ENCODE measurements at places on chromosomes 4 and X.
A peak's percentile ranks its signal among the peaks of the same experiment; 100 is the strongest.

- DNase-seq: no peak
These were observed 43.4 kb downstream of the ADRA2C start for GRCh38 chr4:3809451-3810110.

DNA sequence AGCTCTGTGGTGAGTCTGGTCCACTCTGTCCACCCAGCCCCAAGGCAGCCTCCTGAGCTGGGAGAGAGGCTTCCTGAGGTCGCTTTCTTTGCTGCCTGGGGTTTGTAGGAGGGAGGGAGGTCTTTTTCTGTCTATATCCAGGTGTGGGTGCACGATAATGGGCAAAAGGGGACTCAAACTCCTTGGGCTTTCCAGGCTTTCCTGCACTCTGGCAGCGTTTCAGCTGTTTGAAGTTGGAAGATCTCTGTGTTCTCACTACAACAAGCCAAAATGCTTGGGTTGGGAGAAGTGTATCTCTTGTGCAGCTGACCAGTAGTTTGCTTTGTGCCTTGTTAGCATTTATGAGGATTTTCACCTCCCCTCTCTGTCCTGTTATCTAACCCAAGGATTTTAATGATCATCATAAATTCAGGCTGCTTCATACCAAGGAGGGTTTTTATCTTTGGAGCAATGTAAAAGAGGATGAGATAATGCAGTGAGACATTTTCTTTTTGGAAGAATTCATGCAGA, 126.3 kb downstream of the REPS2 start:
- no peak for DNase-seq

GRCh38 chrX:57822398-57822797, 87.9 kb downstream of the ZXDA start:
- no peak for DNase-seq

- DNase-seq: no peak
These were observed 209.9 kb downstream of the PARM1 start for GRCh38 chr4:75142850-75143249.

DNA sequence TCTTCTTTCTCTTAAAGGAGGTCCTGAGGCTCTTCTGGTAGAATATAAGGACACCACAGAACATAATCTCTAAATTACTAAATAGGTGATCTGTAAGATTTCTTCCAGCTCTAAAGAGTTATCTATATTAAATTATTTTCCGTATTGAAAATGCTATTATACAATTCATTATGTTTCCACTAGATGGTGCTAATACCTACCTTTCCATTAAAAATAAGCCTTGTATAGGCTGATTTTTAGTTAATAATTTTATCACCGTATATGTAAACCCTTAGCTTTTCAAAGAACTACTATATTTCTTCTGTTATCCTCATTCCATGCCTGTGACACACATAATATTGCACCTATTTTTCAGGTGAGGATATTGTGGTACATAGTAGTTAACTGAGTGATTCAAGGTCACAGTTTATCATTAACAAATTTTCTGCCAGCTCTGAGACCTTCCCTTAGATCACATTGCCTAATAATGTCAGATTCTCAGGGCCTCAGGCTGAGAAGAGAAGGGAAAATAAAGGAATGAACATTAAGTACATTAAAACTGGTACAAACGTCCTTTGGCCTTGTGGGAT, 138.8 kb downstream of the TEX11 start:
- no peak for DNase-seq

- no peak for DNase-seq
These were observed 618.1 kb downstream of the PPP4R3C start for GRCh38 chrX:26845056-26845455.

DNA sequence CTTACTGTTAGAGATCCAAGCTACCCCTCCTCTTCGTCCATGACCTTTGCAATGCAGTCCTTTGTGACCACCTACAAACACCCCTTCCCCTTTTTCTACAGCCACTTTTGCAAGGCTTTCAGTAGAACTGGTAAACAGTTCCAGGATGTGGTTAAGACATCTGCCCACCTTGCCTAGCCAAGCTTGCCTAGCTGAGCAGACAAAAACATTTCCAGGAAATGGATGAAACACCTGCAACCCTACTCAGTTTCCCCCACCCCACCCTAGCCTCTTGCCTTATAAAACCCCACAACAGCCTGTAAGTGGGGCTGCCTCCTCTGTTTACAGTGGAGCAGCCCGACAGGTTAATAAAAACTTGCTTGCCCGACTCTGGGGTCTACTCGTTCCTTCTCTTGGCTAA, 133.8 kb downstream of the ZC4H2 start:
- DNase-seq: no peak

- DNase-seq: no peak
These were observed 471.0 kb downstream of the BCOR start for GRCh38 chrX:39626749-39627148.

DNA sequence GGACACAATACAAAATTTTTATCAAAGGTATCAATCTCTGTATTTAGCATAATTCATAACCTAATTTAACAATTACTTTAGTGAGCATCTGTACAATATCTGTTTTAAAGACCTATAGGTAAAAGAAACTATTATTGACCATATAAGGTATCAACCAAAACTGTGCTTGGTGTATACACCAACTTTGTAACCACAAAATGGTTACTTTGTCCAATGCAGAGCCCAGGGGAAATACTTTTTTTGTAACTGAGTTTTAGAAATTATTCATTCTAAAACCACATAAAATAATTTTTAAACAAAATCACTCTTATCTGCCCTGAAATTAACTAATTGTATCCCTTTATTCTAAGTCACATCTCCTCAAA, 5.0 kb downstream of the CXXC4 start:
- DNase-seq: no peak

DNA sequence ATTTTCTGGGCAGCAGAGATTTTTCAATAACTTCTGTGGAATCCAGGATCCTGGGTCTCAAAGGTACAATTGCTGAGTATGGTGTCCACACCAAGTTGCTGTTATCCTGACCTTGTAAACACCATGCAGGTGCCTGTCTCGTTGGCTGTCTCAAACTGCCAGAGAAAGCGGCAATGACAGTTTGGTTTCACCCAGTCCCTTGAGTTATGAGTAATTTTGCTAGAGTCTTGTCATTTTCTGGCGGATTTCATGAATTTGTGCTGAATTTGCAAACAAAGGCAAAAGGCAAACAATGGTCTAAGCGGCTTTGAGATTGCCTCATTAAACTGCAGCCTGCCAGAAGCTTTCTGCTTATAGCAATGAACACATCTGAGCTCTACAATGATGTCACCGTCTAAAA, 847.9 kb downstream of the RAB28 start:
- DNase-seq: no peak

GRCh38 chr4:153142700-153143438, 61.4 kb upstream of the TRIM2 start:
- DNase-seq: no peak

DNA sequence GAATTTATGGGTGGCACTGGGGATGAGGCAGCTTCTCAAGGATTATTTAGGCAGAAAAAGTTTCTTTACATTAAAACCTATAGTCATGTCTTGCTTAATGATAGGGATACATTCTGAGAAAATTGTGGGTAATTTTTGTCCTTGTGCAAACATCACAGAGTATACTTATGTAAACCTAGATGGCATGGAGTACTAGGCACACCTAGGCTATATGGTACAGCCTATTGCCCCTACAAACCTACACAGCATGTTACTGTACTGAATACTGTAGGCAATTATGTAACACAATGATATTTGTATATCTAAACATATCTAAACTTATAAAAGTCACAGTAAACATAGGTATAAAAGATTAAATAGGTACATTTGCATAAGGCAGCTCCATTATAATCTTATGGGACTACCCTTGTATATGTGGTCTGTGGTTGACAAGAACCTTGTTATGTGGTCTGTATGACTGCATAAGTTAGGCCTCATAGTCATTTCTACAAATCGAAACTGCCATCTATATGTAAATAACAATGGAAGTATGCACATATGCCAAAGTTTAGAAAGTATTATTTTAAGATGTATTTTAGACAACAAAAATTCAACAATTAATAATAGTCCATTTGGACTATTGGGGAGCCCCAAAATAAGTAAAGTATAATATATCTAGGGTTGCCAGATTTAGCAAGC, 87.3 kb downstream of the CFAP299 start:
- no peak for DNase-seq

DNA sequence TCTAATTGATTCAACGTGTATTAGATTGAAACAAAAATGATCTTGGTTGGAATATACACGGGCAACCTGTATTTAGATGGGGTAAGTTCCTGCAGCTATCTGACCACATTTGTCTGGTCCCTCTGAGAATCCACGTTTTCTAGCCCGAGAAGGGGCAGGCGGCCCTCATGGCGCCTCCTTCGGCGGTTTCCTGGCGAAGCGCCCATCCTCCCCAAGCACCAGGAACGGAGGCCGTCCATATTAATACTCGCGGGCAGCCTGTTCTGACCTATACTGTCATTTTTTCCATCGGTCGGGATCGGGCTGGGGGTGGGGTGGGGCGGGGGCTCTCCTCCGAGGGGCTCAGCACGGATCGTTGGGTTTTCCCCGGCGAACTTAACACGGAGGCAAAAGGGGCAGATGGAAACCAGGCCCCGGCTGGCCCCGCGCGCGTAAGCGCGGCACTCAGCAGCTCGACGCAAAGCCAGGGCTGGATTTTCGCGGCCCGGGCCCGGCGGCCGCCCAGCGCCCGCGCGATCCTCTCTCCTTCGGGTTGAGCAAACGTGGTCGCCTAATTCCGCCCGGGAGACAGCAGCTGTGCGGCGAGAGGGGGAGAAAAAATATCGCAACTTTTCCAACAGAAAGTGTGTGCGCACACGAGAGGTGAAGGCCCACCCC, 77.2 kb upstream of the BCOR start:
- peak; percentile 37 for DNase-seq

DNA sequence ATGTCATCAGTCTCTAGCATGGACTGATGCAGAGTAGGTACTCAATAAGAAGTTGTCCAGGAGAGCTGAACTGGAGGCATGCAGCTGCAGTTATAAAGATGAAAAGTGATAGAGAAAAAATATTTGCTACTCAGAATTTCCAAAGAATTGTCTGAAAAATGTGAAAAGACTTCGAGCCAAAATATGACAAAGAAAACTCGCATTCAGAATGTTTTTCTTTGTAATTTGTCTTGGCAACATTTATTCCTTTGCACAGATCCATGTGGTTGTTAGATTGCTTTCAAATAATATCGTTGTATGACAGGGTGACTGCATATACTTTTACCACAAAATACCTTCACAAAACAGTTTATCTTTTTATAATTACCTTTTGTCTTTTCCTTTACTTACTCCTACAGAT, 128.0 kb upstream of the SLC4A4 start:
- no peak for DNase-seq
